Melanocyte of skin (primary cell): ENCODE measurements at places on chromosomes 5 and 9. TPM values are rescaled to one million over a fixed set of nuclear protein-coding genes. Genes with fewer than 3 reads are reported as not detected.

Gene NUTM2F
- total RNA-seq: not detected in 2 replicates

Gene FOXD4L5
- total RNA-seq: under 0.01 TPM in 2 replicates

Gene PLAC8L1
- not detected in 2 replicates for total RNA-seq

Gene IL5
- total RNA-seq: not detected in 2 replicates

Gene FAT2
- under 0.01 and 0.46 TPM in 2 replicates for total RNA-seq

Gene FYB1
- 2.7 and 5.9 TPM in 2 replicates for total RNA-seq

Gene RPL35
- 2,263 and 2,712 TPM in 2 replicates for total RNA-seq

Gene IL31RA
- not detected in 2 replicates for total RNA-seq

Gene PCDHGA3
- 0.46 and 0.67 TPM in 2 replicates for total RNA-seq

Gene RNF130
- total RNA-seq: 32.6 and 52.1 TPM in 2 replicates

Gene HMGXB3
- 46.5 and 61.8 TPM in 2 replicates for total RNA-seq

Gene PDE6A
- total RNA-seq: under 0.01 TPM in 1 of 2 replicates, not detected in the other

Gene PCA3
- under 0.01 and 0.34 TPM in 2 replicates for total RNA-seq

Gene RANBP17
- total RNA-seq: 16.3 and 35.0 TPM in 2 replicates

Gene PCDHGA5
- total RNA-seq: under 0.01 and 0.15 TPM in 2 replicates

Gene DNAH5
- total RNA-seq: under 0.01 TPM in 1 of 2 replicates, not detected in the other

Gene DCTN3
- 73.3 and 73.4 TPM in 2 replicates for total RNA-seq

Gene IFNA16
- not detected in 2 replicates for total RNA-seq

Gene RASGEF1C
- 1.00 and 2.2 TPM in 2 replicates for total RNA-seq

Gene NR2F1
- 1.7 and 2.9 TPM in 2 replicates for total RNA-seq

Gene UNC5A
- not detected in 2 replicates for total RNA-seq

Gene HAVCR2
- total RNA-seq: under 0.01 TPM in 1 of 2 replicates, not detected in the other

Gene FLT4
- under 0.01 TPM in 1 of 2 replicates, not detected in the other for total RNA-seq

Gene ENTREP1
- 3.7 and 5.9 TPM in 2 replicates for total RNA-seq

Gene FRMPD1
- total RNA-seq: not detected in 2 replicates

Gene BASP1
- total RNA-seq: 20.4 and 28.2 TPM in 2 replicates

Gene NXNL2
- 0.34 and 0.73 TPM in 2 replicates for total RNA-seq

Gene SLC6A19
- total RNA-seq: not detected in 2 replicates

Gene EQTN
- 0.34 TPM in 1 of 2 replicates, not detected in the other for total RNA-seq

Gene ENHO
- 0.31 and 0.67 TPM in 2 replicates for total RNA-seq

Gene OR1J2
- not detected in 2 replicates for total RNA-seq

Gene SLC36A2
- not detected in 2 replicates for total RNA-seq

Gene PCDHB8
- total RNA-seq: not detected in 2 replicates

Gene PDLIM4
- total RNA-seq: 59.9 and 108 TPM in 2 replicates

Gene CCDC69
- total RNA-seq: 1.0 and 1.5 TPM in 2 replicates

Gene IL13
- not detected in 2 replicates for total RNA-seq

Gene PNPLA7
- 0.69 and 1.5 TPM in 2 replicates for total RNA-seq

Gene LNPEP
- total RNA-seq: 31.3 and 45.8 TPM in 2 replicates

Gene SPATA31A5
- not detected in 2 replicates for total RNA-seq

Gene LHX6
- total RNA-seq: not detected in 2 replicates

Gene BARHL1
- not detected in 2 replicates for total RNA-seq

Gene UNC13B
- total RNA-seq: 28.6 and 34.9 TPM in 2 replicates

Gene IFNE
- under 0.01 TPM in 1 of 2 replicates, not detected in the other for total RNA-seq

Gene BTNL3
- total RNA-seq: not detected in 2 replicates

Gene ADAMTSL2
- total RNA-seq: not detected in 2 replicates

Gene NEUROG1
- not detected in 2 replicates for total RNA-seq

Gene CDC20B
- total RNA-seq: not detected in 2 replicates

Gene SPINK13
- not detected in 2 replicates for total RNA-seq

Gene GZMA
- not detected in 2 replicates for total RNA-seq

Gene SPINK4
- total RNA-seq: not detected in 2 replicates

Gene HAND1
- total RNA-seq: under 0.01 TPM in 1 of 2 replicates, not detected in the other

Gene CER1
- not detected in 2 replicates for total RNA-seq

Gene NPR2
- 10.7 and 10.9 TPM in 2 replicates for total RNA-seq

Gene SPZ1
- total RNA-seq: not detected in 2 replicates

Gene IFNA13
- not detected in 2 replicates for total RNA-seq

Gene GPR107
- 28.7 and 32.7 TPM in 2 replicates for total RNA-seq

Gene IL9
- total RNA-seq: not detected in 2 replicates

Gene SMIM3
- total RNA-seq: 10.2 and 27.3 TPM in 2 replicates

Gene ADAMTS6
- 1.0 and 1.5 TPM in 2 replicates for total RNA-seq
